ENCODE measurements at places on chromosomes 4 and X. TPM values are rescaled to one million over a fixed set of nuclear protein-coding genes. Genes with fewer than 3 reads are reported as not detected.

Gene COL4A5
- polyA plus RNA-seq, result 32.7 TPM

Gene REPS2
- 3.4 TPM for polyA plus RNA-seq

Gene CHRDL1
- 0.56 TPM for polyA plus RNA-seq

Gene SPANXC
- polyA plus RNA-seq, result not detected

Gene CTAG2
- polyA plus RNA-seq, result not detected

Gene POU3F4
- polyA plus RNA-seq, result 0.40 TPM

Gene CT45A2
- polyA plus RNA-seq, result not detected

Gene ARHGAP24
- polyA plus RNA-seq, result 19.5 TPM

Gene MAP7D3
- 6.8 TPM for polyA plus RNA-seq

Gene F9
- polyA plus RNA-seq, result 2.8 TPM

Gene GBA3
- 14.3 TPM for polyA plus RNA-seq

Gene USP17L18
- not detected for polyA plus RNA-seq

Gene CXCL10
- 3.3 TPM for polyA plus RNA-seq

All from hepatocyte (in vitro differentiated cells).